ENCODE measurements at places on chromosomes 4 and X.

- no peak for DNase-seq
Measured at GRCh38 chrX:101409043-101409442, 1.0 kb downstream of the HNRNPH2 start.

- DNase-seq: no peak
Measured at GRCh38 chrX:46380148-46380752, 165.0 kb downstream of the ZNF674 start.

GRCh38 chr4:150540959-150541360 lies 41.0 kb upstream of the MAB21L2 start:
- DNase-seq: no peak

DNA sequence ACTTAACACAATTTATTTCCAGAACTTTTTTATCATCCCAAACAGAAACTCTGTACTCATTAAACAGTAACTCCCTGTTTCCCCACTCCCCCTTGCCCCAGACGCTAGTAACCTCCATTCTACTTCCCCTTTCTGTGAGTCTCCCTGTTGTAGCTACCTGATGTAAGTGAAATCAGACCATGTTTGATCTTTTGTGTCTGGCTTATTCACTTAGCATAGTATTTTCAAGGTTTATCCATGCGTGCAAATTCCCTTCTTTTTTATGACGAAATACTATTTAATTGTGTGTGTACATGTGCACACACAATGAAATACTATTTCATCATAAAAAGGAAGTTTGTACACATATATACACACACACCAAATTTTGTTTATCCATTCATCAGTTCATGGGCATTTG lies 5.2 kb downstream of the PKD2 start:
- DNase-seq: no peak

DNA sequence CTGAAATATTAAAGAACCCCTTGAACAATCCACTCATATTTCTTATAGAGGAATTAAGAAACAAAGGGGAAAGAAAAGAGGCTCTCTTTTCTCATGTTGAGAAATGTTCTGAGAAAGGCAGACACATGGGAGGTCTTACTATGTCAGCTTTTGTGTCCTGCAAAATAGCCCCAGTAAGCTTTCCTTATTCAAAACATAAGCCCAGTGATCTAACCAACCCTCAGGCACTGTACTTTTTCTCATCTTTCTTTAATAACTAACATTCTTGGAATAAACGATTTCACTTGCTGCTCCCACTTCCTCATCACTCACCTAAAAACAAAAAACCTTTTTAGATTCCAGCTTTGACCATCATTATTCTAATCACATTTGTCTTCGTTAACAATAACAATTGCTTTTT lies 115.9 kb downstream of the GLRA3 start:
- DNase-seq: no peak

DNA sequence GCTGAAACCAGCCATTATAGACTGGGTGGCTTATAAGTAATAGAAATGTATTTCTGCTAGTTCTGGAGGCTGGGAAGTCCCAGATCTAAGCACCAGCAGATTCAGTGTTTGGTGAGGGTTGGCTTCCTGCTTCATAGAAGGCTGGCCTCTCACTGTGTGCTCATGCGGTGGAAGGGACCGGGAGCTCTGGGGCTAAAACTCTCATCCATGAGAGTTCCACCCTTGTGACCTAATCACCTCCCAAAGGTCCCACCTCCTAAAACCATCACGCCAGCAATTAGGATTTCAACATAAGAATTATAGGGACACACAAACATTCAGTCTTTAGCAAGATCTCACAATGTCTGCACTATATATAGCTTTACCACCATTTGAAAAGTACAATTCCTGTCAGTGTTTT lies 215.2 kb downstream of the CBR4 start:
- no peak for DNase-seq

DNA sequence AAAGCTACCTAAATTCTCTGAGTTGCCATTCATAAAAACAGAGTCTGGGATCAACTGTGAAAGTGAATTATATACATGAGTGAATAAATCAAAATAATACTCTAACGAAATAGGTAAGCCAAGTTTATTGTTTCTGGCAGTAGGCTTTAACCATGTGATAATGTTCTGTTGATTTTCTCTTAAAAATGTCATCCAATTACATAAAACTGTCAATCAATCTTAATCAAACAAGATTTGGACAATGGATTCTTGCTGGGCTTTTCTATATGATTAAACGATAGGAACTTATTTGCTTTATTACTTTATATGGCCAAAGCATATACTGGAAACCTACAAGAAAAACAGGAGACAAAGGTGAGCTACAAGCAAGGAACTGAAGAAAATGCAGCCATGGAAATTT lies 148.8 kb downstream of the INPP4B start:
- DNase-seq: no peak

DNA sequence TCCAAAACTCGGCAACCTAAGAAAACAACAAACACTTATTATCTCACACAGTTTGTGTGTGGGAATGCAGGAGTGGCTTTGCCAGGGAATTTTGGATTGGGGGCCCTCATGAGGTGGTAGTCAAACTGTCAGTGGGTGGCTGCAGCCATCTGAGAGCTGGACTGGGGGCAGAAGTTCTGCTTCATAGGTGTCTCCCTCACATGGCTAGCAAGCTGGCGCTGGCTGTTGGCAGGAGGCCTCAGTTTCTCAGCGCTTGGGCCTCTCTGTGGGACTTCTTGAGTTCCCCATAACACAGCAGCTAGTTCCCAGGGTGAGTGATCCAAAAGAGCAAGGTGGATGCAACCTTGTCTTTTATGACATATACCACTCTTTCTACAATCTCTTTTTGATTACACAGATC lies 26.0 kb upstream of the RASL11B start:
- no peak for DNase-seq

DNA sequence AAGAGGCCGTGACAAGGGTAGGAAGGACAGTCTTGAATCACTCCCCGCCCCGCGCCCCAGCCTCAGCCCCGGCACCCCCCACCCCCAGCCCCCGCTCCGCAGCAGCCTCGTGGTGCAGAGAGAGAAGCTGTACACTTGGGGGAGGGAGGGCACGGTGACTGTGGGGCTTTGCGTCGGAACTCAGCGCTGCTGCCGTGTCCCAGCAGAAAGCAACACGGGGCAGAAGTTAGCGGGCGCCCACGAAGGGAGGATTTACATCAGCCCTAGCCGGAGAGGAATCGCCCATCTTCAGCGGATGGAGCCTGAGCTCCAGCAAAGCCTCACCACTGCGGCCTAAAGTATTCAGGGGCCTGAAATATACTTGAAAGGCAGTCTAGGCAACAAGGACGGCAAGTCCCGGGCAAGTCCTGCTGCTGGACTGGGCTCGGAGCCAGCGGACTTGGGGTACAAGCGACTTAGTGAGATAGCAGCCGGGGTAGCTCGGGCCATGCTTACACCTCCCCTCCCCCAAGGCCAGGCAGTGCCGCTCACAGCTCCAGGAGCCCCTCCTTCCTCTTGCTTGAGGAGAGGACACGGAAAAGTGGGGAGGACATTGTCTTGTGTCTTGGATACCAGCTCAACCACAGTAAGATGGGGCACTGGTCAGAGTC lies 18.5 kb upstream of the OPN1LW start:
- DNase-seq: no peak

DNA sequence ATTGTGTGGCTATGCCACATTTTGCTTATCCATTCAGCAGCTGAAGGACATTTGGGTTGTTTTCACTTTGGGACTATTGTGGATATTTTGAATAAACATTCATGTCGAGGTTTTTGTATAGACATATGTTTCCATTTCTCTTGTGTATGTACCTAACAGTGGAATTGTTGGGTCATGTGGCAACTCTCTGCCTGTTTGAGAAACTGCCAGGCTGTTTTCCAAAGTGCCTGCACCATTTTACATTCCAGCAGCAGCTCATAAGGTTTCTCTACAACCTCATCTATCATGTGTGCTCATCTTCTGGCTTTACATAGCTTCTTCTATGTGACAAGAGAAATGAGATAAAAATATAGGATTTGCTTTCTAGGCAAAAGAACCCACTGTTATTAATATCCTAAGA lies 29.5 kb upstream of the TSPAN5 start:
- DNase-seq: no peak

DNA sequence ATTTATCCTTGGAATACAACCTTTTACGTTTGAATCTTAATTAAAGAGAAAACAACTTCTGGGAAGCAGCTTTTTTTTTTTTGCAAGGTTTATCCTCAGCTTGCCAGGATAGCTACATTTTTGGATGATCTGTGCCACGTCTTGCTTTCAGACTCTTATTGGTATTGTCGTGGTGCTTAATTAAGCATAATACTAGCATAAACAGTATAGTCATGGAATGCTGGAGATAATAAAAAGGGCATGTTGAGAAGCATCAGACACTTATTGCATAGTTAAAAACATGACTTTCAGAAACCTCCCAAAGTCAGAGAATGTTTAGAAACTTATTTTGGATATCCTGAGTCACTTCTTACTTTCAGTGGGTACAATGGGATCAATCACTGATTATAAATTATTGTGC lies 77.0 kb downstream of the PALLD start:
- DNase-seq: no peak

DNA sequence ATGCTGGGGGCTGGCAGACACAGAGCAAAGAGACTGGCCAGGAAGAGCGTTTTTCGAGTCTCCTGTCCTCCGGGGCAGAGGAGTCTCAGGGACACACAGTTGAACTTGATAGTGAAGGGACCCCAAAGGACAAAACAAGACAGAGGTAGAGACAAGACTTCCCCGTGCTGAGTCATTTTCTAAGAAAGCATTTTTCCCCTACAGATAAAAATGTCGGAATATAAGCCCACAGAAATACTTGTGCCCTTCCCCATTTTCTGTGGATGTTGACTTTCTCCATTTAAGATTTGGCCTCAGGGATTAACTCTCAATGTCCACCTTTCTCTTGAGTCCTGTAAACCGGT lies 523 bp upstream of the BTK start:
- DNase-seq: no peak

GRCh38 chrX:97936296-97936695 lies 1052.6 kb downstream of the RPA4 start:
- no peak for DNase-seq

GRCh38 chr4:81120055-81120454 lies 89.5 kb downstream of the BMP3 start:
- no peak for DNase-seq

DNA sequence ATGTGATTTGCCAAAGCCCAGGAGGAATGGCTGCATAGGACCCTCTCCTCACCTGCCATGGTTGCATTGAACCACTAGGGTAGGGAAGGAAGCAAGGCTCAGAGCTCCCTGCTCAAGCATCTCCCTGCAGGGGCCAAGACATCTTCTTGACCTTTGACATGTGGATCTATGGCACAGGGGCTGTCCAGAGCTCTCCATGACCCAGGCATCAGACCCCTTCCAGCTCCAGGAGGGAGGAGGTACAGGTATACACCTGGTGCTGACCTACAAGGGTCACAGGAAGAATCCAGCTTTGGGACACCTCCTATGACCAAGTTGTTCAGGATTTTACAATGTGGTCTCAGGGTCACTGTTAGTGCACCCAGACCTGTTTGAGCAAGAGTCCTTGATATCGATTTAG lies 23.2 kb upstream of the ASMTL start:
- DNase-seq: no peak
